ENCODE measurements at places on chromosomes 13 and 19. TPM values are rescaled to one million over a fixed set of nuclear protein-coding genes. Genes with fewer than 3 reads are reported as not detected.

FPR3 gene
- total RNA-seq, result not detected

DMKN gene
- total RNA-seq, result 0.36 TPM

LILRB5 gene
- total RNA-seq, result not detected

KLK4 gene
- not detected for total RNA-seq

ADGRL1 gene
- 0.72 TPM for total RNA-seq

PGLYRP2 gene
- not detected for total RNA-seq

VSIG10L gene
- total RNA-seq, result under 0.01 TPM

KLK3 gene
- not detected for total RNA-seq

ZNF709 gene
- 4.2 TPM for total RNA-seq

GAPDHS gene
- total RNA-seq, result not detected

ZNF121 gene
- total RNA-seq, result 62.9 TPM

PSG6 gene
- not detected for total RNA-seq

- DNase-seq, result no peak
These were observed 33.2 kb downstream of the GADD45B start for GRCh38 chr19:2509096-2509495.

DNA sequence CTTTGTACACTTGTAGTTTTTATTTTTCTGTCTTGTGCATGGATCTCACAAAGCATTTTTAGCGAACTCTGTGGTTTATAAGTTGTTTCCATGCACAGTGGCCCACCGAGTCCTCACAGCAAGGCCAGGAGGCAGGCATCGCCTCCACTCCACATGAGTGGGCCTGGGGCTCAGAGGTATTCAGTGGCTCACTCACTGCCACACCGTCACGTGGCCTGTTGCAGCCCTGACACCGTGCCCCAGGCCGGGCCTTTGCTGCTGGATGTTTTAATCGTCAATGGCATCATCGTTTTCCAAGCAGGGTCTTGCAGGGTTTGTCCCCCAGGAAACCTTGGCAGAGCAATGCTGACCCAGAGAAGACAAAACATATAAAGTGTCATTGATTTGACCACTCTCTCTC, 59.8 kb downstream of the SPACA7 start:
- DNase-seq, result no peak

DNA sequence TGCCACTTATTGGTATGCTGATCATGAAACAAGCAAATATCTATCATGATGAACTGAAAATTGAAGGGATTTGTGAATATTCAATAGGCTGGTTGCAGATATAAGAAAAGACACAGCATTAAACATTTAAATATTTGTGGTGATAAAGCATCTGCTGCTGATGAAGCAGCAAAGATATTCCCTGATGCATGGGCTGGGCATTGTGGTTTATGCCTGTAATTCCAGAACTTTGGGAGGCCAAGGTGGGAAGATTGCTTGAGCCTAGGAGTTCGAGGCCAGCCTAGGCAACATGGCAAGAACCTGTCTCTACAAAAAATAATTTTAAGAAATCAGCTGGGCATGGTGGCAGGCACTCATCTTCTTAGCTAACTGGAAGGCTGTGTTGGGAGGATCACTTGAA, 54.5 kb downstream of the GPR180 start:
- peak; percentile 16 for DNase-seq

DNA sequence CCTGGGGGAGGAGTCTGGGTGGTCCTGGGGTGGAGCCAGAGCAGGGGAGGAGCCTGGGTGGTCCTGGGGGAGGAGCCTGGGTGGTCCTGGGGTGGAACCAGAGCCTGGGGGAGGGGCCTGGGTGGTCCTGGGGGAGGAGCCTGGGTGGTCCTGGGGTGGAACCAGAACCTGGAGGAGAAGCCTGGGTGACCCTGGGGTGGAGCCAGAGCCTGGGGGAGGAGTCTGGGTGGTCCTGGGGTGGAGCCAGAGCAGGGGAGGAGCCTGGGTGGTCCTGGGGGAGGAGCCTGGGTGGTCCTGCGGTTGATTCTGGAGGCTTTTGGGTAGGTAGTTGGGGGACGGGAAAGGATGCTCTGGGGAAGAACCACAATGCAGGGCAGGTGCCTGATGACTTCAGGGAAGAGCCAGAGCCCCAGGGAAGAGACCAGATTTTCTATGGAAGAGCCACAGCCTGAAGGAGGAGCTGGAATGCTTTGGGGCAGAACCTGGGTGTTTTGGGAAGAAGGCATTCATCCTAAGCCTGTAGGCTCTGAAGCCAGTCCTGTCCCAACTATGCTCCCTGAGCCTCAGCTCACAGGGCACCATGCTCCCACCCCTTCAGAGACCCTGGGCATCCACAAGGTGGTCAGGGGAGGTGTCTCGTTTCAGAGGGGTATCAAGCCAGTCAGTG, 15.0 kb downstream of the MRPS12 start:
- DNase-seq, result no peak

GRCh38 chr13:87356314-87356713, 314.9 kb upstream of the SLITRK5 start:
- DNase-seq, result no peak

GRCh38 chr13:22861958-22862466, 318.8 kb upstream of the SGCG start:
- no peak for DNase-seq

- DNase-seq, result no peak
These were observed 7.2 kb downstream of the ERFL start for GRCh38 chr19:41920882-41921576.

- no peak for DNase-seq
These were observed 1.6 kb downstream of the ZSCAN5A start for GRCh38 chr19:56312787-56313657.

DNA sequence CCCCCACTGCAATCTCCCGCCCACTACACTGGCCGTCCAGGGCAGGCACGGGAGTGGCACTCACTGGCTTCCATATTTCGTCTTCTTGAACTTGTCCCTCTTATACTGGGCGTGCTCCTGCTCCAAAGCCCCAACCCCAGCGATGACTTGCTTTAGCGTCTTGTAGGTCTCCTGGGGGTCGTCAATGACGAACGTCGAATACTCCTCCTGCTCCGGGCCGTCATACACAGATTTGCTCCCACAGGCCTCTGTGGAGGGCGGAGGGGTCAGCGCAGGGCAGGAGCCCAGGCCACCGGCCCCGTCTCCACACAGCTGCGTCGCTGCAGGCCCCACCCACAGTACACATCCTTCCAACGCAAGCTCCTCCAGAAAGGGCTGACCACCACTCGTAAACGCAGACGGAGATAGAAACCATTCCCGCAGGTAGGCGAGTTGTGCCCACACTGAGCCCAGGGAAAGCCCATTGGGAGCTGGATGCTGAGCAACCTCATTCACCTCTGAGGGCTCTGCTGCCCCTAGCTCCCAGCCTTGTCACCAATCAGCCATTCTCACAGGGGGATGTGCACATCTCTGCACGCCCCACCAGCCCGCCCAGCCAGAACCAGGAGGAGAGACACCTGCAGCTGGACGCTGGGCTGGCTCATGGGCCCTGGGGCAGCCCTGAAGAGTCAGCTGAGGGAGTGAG, 7.9 kb upstream of the C13orf46 start:
- DNase-seq, result no peak

GRCh38 chr13:34108410-34108809, 290.5 kb downstream of the RFC3 start:
- no peak for DNase-seq

DNA sequence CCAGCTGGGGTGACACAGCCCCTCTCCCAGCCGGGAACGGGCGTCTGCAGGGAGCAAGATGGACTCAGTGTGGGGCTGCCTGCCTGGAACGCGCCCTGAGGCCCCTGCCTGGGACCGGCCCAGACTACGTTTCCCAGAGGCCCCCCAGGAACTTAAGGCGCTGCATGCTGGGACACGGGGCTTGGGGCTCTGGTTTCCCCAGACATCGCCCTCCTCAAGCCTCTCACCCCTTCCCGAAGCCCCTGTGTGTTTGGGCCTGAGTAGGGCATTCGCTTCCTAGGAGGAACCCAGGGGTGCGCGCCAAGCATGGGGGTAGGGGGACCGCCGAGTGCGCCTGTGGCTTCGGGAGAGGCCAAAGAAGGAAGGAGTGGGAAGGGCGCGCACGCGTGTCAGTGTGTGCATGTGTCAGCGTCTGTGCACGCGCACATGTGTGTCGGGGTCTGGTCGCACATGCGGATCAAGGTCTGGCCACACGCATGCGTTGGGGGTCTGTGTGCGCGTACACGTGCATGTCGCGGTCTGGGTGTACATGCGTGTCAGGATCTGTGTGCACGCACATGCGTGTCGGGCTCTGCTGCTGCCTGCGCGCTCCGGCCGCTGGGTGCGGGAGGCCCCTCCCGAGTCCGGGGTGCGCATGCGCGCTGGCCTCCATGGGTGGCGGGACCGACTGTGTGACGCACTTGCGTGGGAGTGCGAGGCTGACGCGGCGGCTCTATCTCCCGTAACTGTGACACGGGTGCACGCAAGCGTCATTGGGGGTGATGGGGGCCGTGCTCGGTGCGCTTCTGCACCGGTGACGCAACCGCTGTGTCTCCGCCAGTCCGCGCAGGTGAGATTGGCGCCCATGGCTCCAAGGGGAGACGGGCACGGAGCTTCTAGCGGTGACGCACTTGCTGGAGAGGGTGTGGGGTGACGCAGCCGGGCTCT, 16.2 kb downstream of the ZNF331 start:
- DNase-seq, result peak; percentile 93

DNA sequence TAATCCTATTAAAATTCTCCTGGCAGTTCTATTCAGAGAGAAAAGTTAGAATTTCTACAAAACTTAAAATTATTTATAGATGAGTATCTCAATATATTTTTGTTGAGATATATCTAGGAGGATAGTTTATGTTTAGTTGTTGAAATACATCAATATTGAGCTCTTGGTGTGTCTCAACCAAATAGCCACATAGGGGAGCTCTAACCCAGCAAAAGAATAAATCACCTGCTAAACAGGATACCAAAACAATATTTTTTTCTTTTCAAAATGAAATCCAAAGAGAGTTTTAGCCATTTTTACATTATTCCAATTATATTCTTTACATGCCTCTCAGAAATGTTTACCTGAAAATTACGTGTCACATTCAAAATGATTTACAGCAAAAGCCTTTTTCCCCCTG, 954.7 kb downstream of the SLITRK6 start:
- no peak for DNase-seq

GRCh38 chr13:110419381-110419791, 112.3 kb downstream of the COL4A2 start:
- no peak for DNase-seq

DNA sequence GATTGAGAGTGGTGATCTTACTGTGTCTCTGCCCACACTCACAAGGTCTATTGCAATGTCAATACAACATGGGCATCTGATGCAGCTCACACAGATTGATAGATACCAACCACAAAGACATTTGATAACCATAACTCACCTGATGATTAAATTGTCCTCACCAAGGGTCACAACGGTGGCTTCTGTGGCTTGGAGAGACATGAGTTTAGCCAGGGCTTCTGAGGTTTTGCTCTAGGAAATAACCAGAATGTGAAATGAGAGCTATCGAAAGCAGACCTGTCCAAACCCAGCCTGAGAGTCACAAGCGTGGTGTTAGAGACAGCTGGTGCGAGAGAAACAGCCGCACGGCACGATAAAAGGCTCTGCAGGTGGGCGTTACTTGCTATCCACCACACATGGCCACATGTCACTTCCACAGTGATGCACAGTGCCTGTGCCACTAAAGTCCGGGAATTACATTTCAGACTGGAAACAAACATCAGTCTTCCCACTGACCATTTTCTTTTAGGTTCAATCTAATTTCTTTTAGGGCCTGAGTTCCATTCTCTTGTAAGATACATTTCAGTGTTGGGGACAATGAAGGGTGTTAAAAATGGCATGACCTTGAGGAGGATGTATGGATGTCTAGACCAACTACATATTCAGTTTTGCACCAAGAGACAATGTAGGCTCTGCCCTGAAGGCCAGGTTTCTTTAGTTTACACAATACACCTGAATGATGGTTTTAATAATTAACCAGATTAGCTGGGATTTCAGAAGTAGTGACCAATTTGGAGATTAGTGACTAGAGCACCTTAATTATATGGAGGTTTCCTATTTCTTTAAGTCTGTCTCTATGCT, 53.7 kb downstream of the ATP7B start:
- no peak for DNase-seq

- DNase-seq, result peak; percentile 54
These were observed at the start of gene LIN7B for GRCh38 chr19:49113762-49114629. Gene LIN7B (plus strand): TSS chr19:49114370. CDS start chr19:49114405, 35 bp downstream.

DNA sequence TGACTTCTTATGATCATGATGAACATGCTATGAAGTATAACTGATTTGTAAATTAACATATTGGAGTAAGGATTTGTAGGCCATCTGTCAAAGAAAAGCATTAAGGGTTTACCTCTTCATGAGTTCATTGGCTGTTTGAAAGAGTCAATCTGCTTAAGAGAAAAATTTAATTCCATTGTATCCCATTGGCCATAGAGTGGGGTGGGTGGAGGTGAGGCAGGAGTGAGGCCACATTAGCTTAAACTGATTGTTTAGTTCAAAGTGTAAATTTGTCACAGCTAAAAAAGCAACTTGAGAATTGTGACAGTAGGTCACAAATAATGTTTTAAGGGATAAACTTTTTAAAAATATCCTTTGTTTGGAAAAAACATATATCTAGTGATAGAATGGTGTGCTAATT, 11.4 kb downstream of the GPR180 start:
- DNase-seq, result no peak

DNA sequence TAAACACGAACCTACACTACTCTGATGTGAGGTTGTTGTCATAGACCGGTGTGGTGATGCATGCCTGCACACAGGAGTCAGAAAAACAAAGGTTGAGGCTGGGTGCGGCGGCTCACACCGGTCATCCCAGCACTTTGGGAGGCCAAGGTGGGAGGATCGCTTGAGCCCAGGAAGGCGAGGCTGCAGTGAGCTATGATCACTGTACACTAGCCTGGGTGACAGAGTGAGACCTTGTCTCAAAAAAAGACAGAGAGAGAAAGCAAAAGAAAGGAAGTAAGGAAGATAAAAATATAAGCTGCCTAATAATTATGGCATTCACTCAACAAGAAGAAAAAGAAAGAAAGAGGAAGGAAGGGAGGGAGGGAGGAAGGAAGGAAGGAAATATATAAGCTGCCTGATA, 9.3 kb downstream of the GP6 start:
- no peak for DNase-seq

DNA sequence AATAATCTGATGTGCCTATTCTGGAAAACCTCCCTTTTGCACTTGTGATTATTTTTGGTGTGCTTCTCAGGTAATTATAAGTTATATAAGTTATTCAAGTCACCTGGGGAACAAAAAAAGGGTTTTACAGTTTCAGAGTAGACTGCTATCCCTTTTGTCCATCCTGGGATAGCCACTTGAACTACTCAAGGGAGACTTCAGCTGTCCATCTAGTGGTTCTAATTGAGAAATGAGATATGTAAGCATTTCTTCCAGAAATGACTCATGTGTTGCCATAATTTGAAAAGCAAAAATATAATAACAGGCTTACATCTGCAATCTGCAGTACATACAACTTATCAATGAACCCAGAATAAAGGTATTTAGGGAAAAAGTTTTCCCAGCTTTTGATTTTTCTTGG, 20.4 kb downstream of the UBL3 start:
- DNase-seq, result no peak

DNA sequence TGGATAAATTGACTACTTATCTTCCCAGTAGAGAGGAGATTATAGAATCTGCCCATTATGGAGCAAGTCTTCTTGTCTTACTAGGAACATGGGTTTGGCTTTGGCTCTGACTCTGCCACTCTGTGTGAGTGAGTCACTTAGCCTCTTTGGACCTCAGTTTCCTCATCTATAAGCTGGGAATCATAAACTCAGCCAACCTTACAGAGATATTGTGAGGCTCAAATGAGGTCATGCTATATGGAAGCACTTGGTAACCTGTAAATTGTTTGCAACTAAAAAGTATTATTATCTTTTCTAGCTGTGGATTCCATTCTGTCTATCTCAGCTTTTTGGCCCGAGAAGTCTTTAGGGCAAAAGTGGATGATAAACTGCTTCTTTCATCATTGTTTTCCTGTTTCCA, 186.8 kb upstream of the TSC22D1 start:
- peak; percentile 45 for DNase-seq
